ENCODE measurements at places on chromosomes 16 and 17.

GRCh38 chr16:69365901-69366300, 14.3 kb upstream of the TMED6 start:
- DNase-seq, result no peak

- no peak for DNase-seq
Measured at GRCh38 chr17:17111401-17112393, 69.4 kb downstream of the MPRIP start.

GRCh38 chr17:7098802-7099459, 15.7 kb downstream of the ASGR2 start:
- DNase-seq, result no peak

DNA sequence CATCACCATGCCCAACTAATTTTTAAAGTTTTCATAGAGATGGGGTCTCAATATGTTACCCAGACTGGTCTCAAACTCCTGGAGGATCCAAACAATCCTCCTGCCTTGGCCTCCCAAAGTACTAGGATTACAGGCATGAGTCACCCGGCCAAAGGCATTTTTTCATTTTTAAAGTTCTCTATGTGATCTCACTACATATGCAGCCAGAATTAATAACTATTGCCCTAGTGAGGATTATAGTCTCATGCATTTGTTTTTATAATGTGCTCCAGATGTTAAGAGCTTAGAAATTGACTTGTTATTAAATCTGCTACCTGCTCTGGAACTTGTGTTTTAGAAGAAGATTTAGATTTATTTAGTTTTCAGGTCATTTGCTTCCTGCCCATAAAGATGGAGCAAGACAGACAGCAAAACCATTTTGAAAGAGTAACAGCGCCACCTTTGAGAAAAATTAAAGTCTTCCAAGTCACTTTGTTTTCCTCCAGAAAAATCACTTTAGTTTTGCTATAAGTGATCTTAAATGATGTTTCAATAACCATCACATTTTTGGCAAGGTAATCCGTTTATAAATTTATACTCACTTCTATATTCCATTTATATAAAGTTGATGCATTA, 79.5 kb downstream of the CA4 start:
- DNase-seq, result no peak

- peak; percentile 7 for DNase-seq
Measured at GRCh38 chr17:60163108-60163784, 13.5 kb downstream of the CA4 start.
